ENCODE measurements at places on chromosomes 3 and 15. TPM values are rescaled to one million over a fixed set of nuclear protein-coding genes. Genes with fewer than 3 reads are reported as not detected.

The PATL2 gene
- total RNA-seq = 2.4 TPM

The C2CD4A gene
- not detected for total RNA-seq

The TIMP4 gene
- 19.6 TPM for total RNA-seq

The SLCO2A1 gene
- 34.5 TPM for total RNA-seq

The CDC25A gene
- 0.91 TPM for total RNA-seq

The SNRPA1 gene
- total RNA-seq = 23.4 TPM

The SAMMSON gene
- not detected for total RNA-seq

The RTP1 gene
- total RNA-seq = not detected

The ADGRG7 gene
- not detected for total RNA-seq

The MELTF gene
- 1.2 TPM for total RNA-seq

The CYP8B1 gene
- 0.14 TPM for total RNA-seq

The KLHL40 gene
- total RNA-seq = 0.57 TPM
